Stimulated activated CD4-positive, alpha-beta T cell treated with anti-CD3 and anti-CD28 coated beads, Interleukin-2, amount 100 ng/mL, for 48 hours (primary cell): ENCODE measurements at places on chromosomes 5 and 9.

DNA sequence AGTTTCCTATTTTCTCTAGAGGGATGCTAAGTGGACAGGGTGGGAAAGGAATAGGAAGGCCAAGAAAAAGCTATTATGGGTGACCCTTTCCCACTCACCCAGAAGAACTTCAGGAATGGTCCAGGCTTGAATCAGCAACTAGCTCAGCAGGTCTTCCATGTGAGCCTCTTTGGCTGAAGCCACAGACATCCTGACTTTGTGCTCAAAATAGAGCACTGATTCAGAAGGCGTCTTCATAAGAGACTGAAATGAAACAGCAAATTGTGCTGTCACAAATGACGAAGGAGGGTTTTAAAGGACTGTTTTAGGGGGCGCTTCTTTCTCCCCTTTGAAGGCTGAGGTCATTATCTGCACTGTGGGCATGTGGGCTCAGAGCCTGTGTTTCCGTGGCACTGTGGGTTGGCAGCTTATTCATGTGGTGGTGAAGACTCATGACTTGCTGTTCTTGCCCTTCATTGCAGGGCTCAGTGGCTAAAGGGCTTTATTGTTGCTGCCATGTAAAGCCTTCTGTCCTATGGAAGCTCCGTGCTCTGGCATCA is 65.8 kb upstream of the NFIL3 start:
- no peak for DNase-seq

GRCh38 chr5:138662599-138662998 is 87.4 kb upstream of the HSPA9 start:
- DNase-seq = no peak

DNA sequence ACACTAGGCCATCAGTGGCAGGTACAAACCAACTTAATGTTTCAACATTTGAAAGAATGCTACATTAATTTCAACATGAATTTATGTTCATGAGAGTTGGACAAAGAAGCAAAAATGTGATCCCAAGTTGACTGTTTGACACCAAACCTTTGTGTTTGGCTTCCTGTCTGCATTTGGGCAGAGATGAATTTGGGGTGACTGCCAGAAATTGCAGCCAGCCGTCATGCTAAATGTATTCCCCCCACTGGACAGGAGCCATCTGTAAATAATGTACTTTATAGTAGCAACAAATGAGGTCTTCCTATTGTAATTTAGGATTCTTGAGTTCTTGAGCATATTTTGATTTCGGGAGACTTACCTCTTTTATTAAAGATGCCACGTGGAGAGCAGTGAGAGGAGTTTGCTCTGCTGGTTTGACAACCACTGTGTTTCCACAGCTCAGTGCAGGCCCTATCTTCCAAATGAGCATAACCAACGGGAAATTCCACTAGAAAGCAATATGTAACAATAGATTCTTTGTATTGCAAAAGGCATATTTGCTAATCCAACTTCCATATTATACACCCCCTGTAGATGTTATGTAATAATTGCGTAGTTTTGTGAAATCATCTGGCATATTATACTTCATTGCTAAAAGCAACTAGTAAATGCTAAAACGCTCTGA is 27.6 kb downstream of the ALDH1A1 start:
- no peak for DNase-seq

DNA sequence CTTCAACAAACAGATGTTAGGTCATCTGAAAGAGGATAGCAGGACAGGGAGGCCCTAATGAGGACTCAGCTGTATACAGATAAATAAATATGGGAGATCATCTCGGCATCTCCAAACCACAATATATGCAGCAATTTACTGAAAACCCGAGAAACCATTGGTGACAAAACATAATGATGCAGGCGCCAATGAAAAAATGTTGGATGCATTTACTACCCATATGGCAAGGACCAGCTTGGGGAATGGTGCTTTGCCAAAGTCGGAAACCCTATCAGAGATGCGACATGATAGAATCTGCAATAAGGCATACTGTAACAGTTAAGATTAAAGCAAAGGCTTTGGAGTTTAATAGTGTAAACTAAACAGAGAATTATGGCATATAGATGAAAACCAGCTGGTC is 92.0 kb downstream of the SNCAIP start:
- no peak for DNase-seq

DNA sequence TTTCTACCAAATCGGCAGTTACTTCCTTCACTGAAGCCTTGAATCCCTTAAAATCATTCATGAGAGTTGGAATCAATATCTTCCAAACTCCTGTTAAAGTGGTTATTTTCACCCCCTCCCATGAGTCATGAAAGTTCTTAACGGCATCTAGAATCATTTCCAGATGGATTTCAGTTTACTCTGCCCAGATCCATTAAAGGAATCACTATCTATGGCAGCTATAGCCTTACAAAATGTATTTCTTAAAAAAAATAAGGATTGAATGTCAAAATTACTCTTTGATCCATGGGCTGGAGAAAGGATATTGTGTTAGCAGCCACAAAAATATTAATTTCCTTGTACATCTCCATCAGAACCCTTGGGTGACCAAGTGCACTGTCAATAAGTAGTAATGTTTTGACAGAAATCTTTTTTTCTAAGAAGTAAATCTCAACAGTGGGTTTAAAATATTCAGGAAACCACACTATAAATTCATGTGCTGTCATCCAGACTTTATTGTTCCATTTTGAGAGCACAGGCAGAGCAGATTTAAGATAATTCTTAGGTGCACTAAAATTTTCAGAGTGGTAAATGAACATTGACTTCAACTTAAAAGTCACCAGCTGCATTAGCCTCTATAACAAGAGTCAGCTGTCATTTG is 767.7 kb downstream of the DTWD2 start:
- DNase-seq = no peak

DNA sequence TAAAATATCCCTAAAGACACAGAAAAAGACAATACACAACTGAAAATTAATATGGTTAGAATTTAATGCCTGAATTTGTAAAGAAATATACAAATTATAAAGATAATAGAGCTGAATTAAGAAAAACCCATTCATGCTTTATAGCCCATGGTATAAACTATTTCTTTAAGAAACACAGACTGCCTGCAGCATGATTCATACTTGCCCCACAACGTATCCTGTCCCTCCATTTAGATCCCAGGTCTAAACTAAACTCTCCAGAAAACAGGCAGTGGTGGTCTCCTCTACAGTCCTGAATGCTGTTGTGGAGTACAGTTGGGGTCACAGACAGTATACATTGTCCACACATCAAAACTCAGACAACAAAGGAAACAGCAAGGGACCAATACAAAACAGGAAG is 24.8 kb downstream of the IL6ST start:
- no peak for DNase-seq

DNA sequence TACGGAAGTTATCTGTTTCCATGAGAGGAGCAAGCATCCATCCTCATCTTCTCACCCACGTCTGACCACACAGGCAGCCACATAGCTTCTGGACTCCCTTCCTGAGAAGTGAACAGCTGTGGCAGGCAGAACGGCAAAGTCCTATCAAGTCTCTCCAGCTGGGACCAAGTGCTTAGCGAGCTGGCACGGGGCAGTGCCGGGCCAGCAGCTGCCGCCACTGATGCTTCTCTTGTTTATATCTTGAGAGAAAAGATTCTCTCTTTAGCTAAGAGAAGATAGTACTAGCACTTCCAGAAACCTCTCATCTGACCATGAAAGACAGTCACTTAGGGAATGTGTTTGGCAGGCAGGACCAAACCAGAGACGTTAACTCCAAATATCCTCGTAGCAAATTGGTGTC is 37.2 kb downstream of the PLAC8L1 start:
- no peak for DNase-seq

- DNase-seq = no peak
Observed at GRCh38 chr5:68662804-68663307, 431.0 kb upstream of the SLC30A5 start.
